Ovary (tissue), 10 donors: ENCODE measurements at places on chromosomes 1 and 21. TPM values are rescaled to one million over a fixed set of nuclear protein-coding genes. Genes with fewer than 3 reads are reported as not detected.

DNA sequence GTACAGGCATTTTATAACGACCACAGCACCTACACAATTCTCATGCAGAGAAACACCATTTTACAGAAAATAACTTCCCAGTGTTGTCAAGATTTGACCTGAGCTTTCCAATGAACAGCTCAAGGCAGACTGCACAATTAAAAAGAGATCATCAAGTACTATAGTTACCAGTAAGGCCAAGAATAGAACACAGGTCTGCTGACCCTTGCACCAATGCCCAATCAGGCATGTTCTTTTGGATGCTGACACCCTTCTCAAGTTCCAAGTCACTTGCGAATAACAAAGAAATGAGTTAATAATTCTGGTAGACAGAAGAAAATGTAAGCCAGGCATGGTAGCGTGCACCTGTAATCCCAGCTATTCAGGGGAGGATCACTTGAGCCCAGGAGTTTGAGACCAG lies 101.9 kb downstream of the SLC45A1 start:
- DNase-seq: no peak
- peak overlapping the region; percentile 77 for H3K4me3 ChIP-seq
- H3K36me3 ChIP-seq: no peaks in the 10 kb centered on the region
- no peak overlapping the region for H3K27ac ChIP-seq

DNA sequence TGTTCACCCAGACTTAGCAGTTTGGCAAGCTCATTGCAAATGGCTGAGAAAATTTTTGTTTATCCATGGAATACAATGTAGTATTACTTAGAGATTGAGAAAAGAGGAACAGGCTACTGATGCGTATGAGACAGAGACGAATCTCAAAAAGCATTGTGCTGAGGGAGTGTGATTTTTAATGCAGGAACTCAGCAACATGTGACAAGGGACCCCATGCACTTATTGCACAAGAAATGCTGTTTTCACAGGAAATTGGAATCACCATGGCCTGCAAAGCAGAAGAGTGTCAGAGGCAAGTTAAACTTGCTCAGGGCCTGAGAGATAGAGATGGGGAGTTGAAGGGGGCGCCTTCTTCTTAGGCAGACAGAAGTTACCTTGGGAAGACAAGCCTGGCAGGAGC lies 32.6 kb upstream of the TLR5 start:
- H3K36me3 ChIP-seq: no peaks in the 10 kb centered on the region
- H3K27me3 ChIP-seq: no peaks in the 10 kb centered on the region
- no peak overlapping the region for H3K27ac ChIP-seq

DNA sequence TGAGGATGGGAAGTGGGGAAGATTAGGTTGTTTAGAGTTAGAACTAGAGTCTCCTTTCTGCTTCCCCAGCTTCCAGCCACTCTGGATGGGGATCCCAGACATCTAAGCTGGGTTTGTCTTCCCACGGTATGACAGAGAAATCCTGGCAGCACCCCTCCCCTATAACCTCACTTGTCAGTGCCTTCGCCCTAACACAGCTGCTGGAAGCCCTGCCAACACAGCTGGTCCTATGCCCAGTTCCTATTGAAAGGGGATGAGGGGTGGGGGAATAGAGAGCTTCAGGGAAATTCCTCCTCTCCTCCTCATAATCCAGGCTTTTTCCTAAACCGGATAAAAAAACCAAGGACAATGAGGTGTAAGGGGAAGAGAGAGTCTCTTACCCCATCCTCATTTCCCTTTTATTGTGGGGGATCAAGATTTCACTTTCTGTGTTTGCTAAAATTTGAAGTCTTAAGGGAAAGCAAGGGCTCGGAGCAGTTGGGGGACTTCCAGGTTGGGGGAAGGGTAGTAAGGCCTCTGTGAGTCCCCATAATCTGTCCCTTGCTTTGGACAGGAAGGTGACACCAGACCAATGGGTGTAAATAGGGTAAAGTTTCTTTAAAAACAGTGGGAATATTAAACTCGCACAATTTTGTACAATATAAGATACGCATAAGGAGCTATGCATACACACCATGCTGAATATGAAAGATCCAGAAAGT lies 590 bp downstream of the TMOD4 start:
- H3K27me3 ChIP-seq: no peaks in the 10 kb centered on the region
- no peak for DNase-seq
- no peak overlapping the region for H3K27ac ChIP-seq
- no peaks in the 10 kb centered on the region for H3K4me1 ChIP-seq

GRCh38 chr21:32782698-32783097 lies 11.1 kb upstream of the PAXBP1 start:
- H3K4me1 ChIP-seq: peaks cover 6% of the 10 kb centered on the region
- H3K27ac ChIP-seq: no peak overlapping the region
- H3K36me3 ChIP-seq: no peaks in the 10 kb centered on the region

OR2T33 gene
- not detected for total RNA-seq

- peak overlapping the region; percentile 12 for H3K27ac ChIP-seq
- H3K4me3 ChIP-seq: no peak overlapping the region
- DNase-seq: no peak
- no peaks in the 10 kb centered on the region for H3K36me3 ChIP-seq
Observed at GRCh38 chr1:184624051-184624450, 130.6 kb downstream of the EDEM3 start.

DNA sequence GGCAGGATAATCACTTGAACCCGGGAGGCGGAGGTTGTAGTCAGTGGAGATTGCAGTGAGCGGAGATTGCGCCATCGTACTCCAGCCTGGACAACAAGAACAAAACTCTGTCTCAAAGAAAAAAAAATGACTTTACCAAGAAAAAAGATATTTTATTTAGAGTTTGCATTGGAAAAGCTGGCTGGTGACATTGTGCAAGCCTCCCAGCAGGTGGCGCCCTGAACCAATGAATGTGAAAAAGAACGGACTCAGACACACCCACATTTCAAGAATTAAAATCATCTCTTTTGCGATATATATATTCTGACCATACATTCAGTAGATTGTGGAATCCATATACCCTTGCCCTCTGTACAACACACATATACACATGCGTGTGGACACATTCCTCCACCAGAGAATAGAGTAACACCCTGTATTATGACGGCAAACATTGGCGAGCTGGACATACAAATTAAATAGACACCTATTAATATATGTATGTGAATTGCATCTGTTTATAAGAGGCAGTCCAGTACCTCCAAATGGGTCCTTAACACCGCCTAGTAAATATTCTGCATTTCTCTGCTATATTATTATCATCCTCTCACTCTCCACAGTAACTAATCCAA lies 39.0 kb upstream of the CADM3 start:
- no peaks in the 10 kb centered on the region for H3K27me3 ChIP-seq
- DNase-seq: peak; percentile 41

CD1E gene
- not detected for total RNA-seq

- no peak overlapping the region for H3K27ac ChIP-seq
- H3K4me3 ChIP-seq: no peak overlapping the region
- DNase-seq: no peak
- H3K27me3 ChIP-seq: no peaks in the 10 kb centered on the region
Observed at GRCh38 chr1:177753655-177754054, 216.2 kb downstream of the SEC16B start.

DNA sequence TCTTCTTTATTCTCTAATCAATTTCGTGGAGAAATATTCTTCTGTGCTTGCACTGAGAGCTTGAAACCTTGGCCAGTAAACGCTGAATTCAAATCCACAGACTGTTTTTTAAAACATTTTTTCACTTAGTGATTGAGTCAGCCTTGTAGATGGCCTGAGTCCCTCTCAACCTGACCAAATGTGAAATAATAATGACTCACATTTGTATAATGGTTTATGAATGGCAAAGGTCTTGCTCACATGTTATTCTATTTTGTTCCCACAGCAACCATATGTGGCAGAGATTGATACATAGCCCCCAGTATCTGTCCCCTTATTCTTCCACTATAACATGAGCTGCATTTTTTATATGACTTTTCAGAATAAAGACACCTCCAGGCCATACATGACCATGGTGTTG lies 47.8 kb upstream of the CCDC190 start:
- no peak overlapping the region for H3K27ac ChIP-seq
- H3K27me3 ChIP-seq: no peaks in the 10 kb centered on the region
- H3K36me3 ChIP-seq: no peaks in the 10 kb centered on the region
- DNase-seq: no peak
- H3K4me1 ChIP-seq: no peaks in the 10 kb centered on the region
- H3K4me3 ChIP-seq: no peak overlapping the region
